Suprapubic skin (tissue), 4 donors: ENCODE measurements at places on chromosomes 11 and 22. TPM values are rescaled to one million over a fixed set of nuclear protein-coding genes. Genes with fewer than 3 reads are reported as not detected.

- no peak for DNase-seq
Observed at GRCh38 chr11:75208446-75208845, 32.1 kb upstream of the TPBGL start.

SCGB1A1 gene
- total RNA-seq, result not detected

DNA sequence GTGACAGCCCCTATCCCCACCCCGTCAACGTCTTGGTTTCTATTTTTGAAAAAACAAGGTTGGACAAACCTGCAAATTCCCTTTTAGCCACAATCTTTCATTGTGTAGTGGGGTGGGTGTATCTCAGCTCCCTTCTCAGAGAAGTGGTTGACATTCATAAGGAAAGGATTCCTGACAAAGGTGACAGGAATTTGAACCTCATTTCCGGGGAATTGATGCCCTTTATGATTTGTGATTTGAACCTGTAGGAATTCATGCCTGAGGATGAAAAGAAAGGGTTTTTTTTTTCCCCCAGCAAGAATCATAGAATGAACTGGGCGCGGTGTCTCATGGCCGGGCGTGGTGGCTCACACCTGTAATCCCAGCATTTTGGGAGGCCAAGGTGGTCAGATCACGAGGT lies 14.5 kb downstream of the YPEL4 start:
- DNase-seq, result no peak

RIBC2 gene
- 0.30 TPM for total RNA-seq

ZNF280B gene
- not detected for total RNA-seq

- DNase-seq, result no peak
Observed at GRCh38 chr11:14906993-14907392, 15.0 kb upstream of the CYP2R1 start.

DNA sequence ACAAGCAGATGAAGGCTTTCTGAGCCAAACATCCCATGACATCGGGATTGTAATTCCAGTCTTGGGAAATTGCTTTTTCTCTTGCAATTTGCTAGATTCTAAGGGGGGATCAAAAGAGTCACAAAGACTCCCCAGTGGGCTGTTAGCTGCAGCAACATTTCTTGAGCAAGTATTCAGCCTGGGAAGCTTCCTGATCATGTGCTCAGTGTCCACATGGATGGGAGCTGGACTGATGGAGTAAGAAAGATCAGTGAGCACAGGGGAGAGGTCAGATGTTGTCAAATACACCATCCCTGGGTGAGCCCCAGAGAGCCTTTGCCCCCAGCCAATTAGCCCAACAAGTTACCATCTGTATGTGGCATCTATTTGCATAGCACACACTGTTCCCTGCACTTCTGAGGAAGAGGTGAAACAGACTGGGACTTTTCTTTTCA lies 10.2 kb upstream of the GRK3 start:
- no peak for DNase-seq
